ENCODE measurements at places on chromosomes 1 and 21.

GRCh38 chr1:41810446-41810845, 108.3 kb downstream of the HIVEP3 start:
- no peak for DNase-seq

GRCh38 chr1:53583868-53584776, 124.9 kb downstream of the DMRTB1 start:
- no peak for DNase-seq

- DNase-seq = no peak
Measured at GRCh38 chr1:205246351-205247119, 18.8 kb downstream of the TMCC2 start.

- no peak for DNase-seq
Measured at GRCh38 chr1:44798481-44799365, 1.5 kb upstream of the PLK3 start.

- DNase-seq = no peak
Measured at GRCh38 chr1:97297611-97298010, 576.0 kb downstream of the PTBP2 start.

All from activated T-cell treated with anti-CD3 and anti-CD28 coated beads for 4 hours (primary cell).